HCEC 1CT (cell line): ENCODE measurements at places on chromosomes 2 and 18.
A peak's percentile ranks its signal among the peaks of the same experiment; 100 is the strongest.

DNA sequence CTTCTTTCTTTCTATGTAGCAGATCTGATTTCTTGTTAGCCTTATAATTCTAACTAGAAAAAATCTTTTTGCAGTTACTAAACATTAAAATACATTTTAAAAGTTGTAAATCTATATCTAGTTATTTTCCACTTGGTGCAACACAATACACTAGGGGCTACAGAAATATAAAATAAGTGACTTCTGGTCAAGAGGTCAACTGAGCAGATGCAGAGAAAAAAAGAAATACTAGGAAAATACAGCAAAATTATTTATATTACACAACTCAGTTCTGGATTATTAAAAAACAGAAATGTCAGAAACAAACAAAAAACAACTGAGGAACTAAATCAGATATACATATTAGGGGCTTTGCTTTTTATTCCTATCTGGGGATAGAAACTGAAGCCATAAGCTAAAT, 83.9 kb downstream of the L3MBTL4 start:
- no peak for DNase-seq

GRCh38 chr18:61797696-61798590, 94.9 kb downstream of the RNF152 start:
- no peak for DNase-seq

- DNase-seq = no peak
Measured at GRCh38 chr2:20419752-20420151, 27.1 kb upstream of the RHOB start.

DNA sequence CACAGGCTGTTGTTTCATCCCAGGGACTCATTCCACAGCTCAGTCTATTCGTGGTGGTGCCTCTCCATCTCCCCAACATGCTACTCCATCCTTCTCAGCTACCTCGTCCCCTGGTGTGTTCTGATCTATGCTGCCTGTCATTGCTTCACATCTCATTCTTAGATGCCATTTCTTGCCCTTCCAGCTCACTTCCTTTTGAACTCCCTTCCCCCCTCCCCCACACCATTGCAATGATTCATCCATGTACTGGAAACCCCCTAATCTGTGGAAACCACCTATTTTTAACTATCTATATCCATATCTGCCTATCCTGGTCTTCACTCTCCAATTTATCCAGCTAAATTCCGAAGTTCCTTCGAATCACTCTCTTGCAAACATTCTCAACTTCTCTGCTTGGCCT, 65.7 kb upstream of the PARD3B start:
- peak; percentile 31 for DNase-seq

GRCh38 chr18:35474884-35475283, 22.9 kb downstream of the INO80C start:
- peak; percentile 27 for DNase-seq

DNA sequence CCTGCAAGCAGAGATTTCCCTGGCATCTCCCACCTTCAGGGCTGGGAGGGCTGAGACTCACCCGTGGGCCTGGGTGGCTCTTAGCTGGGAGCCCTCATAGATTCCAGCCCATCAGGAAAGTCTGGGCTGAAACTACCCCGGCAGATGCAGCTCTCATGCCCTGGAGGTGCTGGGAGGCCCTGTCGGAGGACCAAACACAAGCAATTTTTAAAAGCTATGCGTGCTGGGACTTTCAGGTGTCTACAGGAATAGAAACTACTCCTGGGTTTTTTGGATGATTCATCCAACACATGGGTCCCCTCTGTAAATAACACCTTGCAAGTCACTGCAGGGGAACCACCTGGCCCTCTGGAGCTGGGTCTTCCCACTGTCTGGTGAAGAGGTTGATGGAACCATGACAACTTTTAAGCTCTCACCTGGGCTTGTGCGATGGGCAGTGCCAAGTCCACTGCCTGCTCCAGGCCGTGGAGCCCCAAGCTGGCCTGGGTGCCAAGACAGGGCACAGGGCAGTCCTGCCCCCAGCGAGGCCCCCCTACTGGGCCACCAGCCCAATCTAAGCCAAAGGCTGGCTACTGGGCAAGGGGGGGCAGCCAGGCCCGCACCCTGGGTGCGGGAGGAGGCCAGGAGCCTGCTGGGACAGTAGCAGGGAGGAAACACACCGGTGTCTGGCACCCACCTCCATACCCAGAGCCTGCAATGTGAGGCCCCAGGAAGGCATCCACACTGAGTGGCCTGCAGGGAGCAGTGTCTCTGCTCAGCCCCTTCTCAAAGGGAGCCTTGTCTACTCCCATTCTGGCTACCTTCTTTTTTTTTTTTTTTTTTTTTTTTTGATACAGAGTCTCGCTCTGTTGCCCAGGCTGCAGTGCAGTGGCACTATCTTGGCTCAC, 1.1 kb upstream of the GPR55 start:
- no peak for DNase-seq

DNA sequence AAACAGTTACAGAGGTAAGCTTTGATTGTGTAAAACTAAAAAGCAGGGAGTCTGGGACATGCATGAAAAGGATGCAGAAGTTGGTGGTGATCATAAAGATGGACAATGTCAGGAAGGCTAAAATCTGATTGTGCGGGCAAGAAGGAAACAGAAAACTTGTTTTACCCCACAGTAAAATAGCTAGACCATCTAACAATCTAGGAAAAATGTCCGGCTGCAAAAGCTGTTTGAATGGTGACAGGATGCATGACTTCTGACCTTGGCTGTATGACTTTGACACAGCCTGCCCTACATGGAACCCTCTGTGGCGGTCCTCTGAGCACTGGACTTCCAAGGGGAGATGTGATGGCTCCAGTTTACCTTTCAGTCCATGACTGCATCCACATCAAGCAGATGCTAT, 93.6 kb downstream of the RAPH1 start:
- DNase-seq = no peak
